ENCODE measurements at places on chromosomes 1 and 21.

DNA sequence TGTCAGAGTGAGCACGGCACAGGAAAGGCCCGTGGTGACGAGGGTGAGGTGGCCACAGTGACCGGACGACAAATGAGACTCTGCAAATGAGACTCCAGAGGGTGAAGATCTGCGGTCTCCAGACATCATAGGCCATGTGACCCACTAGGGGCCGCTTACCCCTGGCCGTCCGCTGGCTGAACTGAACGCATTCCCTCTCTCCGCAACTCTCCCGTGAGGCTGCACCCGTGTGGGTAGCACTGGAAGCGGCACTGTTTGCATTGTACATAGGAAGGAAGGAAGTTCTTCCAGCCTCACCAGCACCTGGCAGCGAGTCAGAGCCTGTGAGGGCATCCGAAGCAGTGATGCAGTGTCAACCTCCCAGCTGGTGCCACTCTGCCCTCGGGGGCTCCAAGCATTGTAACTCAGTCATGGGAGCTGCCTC is 23.6 kb upstream of the SPSB1 start:
- no peak for DNase-seq

- no peak for DNase-seq
Observed at GRCh38 chr1:155904261-155904660, 6.9 kb downstream of the RIT1 start.

GRCh38 chr1:10961300-10961833 is 51.1 kb upstream of the TARDBP start:
- no peak for DNase-seq

GRCh38 chr1:32195972-32196823 is 4.2 kb upstream of the CCDC28B start:
- DNase-seq, result no peak

DNA sequence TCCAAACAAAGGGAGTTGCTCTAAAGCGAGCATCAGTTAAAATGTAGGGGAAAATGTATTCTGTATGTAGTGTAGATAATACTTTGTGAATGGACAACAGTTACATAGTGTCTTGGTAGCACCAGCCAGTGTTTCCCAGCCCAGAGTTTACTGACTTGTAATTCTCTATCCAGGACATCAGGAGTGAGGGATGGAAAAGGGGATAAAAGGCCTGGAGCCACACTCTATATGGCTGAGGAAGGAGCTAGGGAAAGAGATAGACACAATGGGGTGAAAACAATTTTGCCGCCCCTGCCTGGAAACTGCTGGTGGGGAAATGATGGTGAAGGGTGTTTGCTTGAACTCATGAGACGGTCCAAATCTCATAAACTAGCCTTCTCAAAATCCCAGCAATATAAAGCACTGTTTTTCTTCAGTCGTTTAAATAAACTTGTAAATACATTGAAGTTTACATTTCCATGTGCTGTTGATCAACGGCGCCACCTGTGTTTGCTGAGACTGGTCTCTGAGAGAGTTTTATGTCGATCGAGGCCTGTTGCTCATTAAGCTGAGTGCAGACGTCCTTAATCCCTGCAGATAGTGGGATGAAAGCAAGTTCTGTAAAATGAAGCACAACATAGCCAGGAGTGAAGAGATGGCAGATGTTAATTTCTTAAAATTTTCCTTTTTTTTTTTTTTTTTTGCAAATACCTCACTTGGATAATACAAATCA is 27.9 kb upstream of the AGO1 start:
- no peak for DNase-seq

DNA sequence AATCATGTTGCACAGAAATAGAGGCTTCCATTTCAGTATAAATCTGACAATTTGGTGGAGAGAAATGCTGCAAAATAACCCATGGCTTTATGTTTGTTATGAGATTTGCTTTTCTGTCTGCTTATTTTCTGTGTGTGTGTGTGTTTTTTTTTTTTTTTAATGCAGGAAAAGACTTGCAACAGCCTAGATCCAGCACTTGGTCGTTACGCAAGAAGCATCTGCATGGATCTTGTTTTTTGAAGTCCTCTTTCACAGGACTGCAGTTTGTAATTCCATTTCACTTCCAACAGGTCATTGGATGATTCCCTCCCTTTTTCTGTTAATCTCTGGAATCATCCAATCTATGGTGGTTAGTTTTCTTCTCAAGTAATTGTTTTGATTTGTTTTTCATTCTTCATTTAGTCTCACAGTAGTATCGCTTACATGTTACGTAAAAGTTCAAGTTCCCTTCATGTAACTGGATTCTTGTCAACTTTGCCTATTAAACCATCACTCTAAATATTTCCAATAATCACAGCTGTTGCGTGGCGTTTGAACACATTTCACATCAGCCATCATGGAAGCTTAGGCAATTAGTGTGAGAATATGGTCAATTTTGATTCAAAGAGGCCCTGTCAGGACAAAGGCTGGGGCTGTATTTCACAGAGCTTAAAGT is 312.9 kb downstream of the NFIA start:
- DNase-seq, result no peak

GRCh38 chr21:25115021-25115420 is 492.3 kb downstream of the MRPL39 start:
- DNase-seq, result no peak

DNA sequence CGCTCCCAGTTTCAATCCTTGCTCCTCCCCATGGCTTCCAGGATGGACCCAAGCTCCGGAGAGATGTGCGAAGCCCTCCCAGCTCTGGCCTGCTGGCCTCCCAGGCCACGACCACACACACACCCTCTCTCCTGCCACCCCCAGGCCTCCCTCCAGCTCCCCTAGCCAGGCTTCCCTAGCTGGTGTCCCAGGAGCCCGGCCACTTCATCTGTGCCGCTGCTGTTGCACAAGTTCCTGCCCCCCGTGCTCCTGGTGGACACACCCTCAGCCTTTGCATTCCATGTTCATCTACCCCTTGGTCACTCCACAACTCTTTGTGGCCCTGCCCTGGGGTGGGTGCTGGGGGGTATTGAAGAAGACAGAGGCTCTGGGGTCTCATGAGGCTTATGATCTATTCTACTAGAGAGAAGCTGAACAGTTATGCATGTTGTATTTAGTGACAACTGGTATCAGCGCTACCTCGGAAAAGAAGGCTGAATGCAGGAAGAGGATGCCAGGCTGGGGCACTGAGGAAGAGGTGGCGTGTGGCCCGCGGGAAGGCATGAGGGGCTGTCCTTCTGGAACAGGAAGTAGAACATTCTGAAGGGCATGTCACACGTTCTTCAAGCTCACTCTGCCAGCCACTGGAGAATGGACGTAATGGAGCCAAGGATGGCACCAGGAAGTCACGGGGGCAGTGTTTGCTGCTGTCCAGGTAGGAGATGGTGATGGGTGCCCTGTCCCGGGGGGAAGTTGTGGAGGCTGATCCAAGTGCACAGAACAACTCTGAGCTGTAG is 172.4 kb downstream of the PSMG1 start:
- DNase-seq, result peak; percentile 60

GRCh38 chr1:226641671-226642231 is 93.2 kb downstream of the STUM start:
- DNase-seq, result no peak

- peak; percentile 42 for DNase-seq
Observed at GRCh38 chr1:109788695-109789521, 25.2 kb upstream of the EPS8L3 start.

DNA sequence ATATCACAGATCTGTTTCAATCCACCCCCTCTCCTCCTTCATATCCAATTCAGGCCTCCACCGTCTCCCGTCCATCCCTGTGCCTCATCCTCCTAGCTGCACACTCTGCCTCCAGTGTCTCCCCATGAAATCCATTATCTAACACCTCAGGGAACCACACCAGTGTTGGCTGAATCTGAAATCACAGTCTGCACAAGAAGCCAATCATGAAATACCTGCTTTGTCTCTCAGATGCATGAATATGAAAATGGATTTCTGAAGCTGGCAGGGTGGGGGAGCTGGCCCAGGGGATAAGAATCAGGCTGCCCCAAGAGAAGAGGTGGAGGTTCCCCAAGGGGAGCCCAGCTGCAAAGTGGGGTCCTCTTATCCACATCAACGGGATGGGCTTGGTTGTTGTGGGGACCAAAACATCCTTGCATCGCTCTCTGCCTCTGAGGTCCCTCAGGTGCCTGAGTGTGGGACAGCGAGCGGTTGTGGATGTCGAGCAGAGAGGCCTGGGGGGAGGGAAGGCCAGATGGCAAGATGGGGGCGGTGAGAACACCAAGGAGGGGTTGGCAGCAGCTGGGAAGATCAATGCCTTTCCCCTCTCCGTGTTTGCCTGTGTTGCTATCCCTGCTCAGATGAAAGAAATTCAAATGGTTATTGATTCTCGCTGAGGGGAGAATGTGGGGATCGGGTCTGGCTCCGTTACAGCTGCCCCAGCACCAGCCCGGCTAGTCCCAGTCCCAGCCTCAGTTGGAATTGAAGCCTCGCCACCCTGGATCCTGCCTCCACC is 237.3 kb upstream of the POU3F1 start:
- no peak for DNase-seq

DNA sequence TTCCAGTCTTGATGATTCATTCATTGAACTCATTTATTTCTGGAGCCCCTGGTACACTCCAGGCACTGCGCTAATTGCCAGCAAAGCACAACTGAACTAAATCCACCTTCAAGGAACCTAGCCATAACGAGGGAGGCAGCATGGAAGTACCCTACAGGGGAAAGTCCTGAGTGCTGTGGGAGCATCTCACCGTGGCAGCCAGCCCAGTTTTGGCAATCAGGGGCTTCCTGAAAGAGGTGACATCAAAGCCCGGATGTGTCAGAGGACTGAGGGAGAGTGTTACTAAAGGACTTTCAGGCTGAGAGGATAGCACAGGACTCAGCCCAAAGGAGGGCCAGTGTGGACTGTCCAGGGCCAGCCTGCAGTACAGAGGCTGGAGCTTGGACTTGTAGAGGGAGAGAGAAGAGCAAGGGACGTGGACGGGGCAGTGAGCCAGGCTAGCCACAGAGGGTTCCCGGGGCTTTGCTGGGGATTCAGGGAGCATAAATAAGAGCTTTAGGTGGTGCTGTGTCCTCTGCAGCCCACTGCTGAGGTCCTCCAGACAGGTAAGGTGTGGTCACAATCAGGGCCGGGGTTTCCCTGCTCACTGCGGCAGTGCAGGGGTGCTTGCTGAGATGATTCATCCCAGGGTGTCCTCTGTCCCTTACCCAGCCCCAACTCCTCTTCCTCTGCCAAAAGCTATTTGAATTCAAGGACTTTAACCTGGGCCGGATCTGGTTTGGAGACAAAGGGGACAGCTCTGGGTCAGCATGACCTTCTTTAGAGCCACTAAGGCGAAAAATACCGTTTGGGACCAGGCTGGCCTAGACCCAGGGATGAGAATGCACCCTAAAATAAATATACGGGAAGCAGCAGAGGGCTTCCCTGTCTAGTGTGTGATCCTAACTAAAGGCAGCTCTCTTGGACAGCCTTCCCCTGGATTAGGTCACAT is 128.3 kb downstream of the EDEM3 start:
- DNase-seq, result peak; percentile 46

DNA sequence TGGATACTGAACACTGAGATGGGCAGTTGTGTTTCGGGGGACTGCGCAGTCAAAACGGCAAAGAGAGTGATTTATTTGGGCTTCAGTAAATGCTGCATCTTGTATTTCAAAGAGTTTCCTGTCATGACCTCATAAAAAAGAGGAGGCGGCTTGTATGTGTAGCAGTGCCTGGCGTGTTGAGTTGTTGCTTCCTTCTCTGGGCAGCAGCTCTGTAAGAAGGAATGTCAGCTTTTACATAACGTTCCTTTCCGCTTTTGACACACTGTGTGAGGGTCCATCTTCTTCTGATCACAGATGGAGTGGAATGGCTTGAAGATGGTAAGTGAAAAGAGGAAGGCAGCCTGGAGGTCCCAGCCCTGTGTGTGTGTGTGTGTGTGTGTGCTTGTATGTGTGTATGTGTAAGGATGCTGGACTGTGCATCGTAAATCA is 941 bp downstream of the ELAVL4 start:
- DNase-seq, result peak; percentile 72

GRCh38 chr1:6501279-6501813 is 9.9 kb upstream of the PLEKHG5 start:
- DNase-seq, result no peak

DNA sequence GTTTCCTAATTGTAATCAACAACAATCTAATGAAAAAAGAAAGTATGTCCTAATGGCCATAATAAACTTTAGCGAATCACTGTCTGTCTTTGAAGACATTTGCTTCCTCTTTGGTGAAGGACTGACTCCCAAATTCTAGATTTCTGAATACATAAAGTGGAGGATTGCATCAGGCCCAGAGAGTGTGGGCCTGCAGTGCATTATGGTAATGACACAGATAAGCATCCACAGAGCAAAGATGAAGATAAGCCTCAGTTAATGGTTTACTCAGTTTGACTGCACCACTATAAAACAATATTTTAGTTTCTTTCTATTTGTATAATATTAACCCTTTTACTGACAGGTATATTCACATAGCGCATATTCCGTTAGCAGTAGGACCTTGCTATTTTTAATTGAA is 365.5 kb downstream of the KCTD3 start:
- no peak for DNase-seq

GRCh38 chr1:35505911-35506798 is 51.0 kb downstream of the KIAA0319L start:
- no peak for DNase-seq

DNA sequence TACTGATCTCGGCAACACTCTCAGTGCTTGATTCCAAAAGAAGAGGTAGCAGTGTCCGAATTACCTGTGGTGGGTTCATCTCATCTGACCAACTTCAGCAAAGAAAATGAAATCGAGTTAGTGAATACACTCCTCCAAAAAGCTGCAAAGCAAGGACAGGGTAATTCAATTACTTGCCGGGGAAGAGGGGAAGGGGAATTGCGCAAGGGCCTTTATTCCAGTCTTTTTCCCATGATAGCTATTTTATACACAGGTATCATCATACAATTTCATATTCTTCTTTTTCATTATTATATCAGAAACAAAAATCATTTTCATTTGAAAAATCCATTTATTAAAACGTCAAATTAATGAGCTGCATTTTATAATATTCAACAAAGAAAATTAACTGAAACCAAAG is 42.9 kb downstream of the UBR4 start:
- no peak for DNase-seq

DNA sequence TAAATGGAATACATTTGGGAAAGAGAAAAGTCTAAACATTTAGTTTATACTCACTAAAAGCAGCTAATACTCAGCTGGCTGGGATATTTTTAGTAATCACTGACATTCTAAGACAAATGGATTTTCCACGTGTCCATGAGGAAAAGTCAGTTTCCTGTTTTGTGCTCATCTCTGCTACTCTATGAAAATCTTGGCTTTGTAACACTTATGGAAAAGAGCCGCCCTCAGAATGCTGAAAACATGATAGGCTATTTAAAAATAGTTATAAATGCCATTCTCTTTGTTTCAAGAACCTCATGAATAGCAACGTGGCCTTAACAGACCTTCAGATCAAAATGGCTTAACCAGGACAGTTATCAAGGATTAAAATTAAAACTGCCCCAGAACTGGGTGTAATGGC is 29.9 kb downstream of the MRAP start:
- DNase-seq, result no peak

- peak; percentile 48 for DNase-seq
Observed at GRCh38 chr1:101314244-101314643, 77.4 kb downstream of the S1PR1 start.

All from suppressor macrophage treated with lipopolysaccharide for 4 hours (primary cell).